ENCODE measurements at places on chromosomes 1 and 21.

- DNase-seq: peak; percentile 45
Measured at GRCh38 chr1:223714849-223715603, 2.7 kb downstream of the CAPN2 start.

- peak; percentile 96 for DNase-seq
Measured at GRCh38 chr1:205121660-205122488, at the start of gene RBBP5. Gene RBBP5 (minus strand): TSS chr1:205121978. CDS start chr1:205121873, 105 bp downstream.

- peak; percentile 66 for DNase-seq
Measured at GRCh38 chr1:84753516-84754385, 63.5 kb upstream of the SSX2IP start.

DNA sequence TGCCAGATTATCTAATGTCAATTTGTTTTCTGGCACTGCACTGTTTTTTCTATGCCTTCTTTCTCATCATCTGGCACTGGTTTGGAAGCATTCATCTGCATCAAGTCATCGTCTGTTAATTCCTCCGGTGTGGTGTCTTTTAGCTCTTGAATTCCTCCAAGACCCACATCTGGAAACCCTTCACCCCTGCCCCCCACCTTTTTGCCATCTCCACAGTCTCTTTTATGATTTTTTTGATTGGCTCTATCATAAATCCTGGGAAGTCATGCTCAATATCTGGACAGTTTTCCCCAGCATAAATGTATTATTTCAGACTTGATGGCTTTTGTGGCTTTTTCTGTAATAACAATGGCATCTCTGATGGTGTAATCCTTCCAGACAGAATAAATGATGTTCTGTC lies 10.4 kb upstream of the KCNK1 start:
- no peak for DNase-seq

DNA sequence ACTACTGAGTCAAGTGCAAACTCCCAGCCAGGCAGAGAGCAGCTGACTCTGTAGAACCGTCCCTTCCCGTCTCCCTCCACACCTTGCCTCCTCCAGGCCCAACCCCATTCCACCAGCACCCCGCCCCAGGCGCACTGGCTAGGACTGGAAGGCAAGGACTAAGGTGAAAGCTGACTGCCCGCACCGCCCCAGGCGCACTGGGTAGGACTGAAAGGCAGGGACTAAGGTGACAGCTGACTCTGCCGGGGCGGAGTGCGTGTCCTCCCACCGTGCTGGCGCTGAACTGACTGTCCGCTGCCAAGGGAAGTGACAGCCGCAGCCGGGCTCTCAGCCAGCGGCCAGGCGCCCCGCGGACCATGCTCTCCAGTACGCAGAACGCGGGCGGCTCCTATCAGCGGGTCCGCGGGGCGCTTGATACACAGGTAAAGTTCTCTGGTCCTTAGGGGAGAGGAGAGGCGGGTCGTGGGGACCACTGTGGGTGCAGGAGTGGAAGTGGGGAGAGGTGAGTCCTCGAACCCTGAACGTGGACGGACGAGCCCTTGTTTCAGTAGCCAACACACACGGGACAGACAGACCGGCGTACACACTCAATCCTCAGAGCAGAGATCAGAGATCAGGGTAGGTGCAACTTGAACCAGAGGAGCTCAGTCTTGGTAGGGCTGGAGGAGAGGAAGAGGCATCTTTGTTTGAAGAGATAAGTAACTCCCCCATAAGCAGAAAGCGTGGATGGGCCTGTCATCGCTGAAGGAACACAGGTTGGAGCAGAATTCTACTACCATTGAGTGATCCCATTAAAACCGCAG lies 58.0 kb downstream of the RBM11 start:
- DNase-seq: no peak

DNA sequence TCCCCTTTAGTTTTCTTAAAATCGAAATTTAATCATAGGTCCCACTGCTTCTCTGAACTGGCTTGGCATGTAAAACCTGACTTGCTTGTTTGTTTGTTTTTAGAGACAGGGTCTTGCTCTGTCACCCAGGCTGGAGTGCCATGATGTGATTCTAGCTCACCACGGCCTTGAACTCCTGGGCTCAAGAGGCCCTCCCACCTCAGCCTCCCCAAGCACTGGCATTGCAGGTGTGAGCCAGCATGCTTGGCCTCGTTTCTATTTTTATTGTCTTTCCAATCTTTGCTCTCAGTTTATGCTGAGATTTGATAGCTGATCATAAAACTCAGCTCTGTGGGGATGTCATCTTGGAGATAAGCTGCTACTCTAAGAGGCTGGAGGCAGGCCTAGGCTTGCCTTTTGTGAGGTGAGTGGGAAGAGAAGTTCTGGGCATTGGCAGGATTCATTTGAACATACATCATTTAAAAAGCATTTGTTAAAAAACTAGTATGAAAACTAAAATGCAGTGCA lies 51.5 kb upstream of the GCLM start:
- no peak for DNase-seq

GRCh38 chr1:180257028-180257386 lies 26.9 kb downstream of the LHX4 start:
- DNase-seq: no peak

- no peak for DNase-seq
Measured at GRCh38 chr1:111553196-111553595, 49.8 kb upstream of the ADORA3 start.

- no peak for DNase-seq
Measured at GRCh38 chr1:150516616-150517015, 1.1 kb downstream of the FALEC start.

- DNase-seq: no peak
Measured at GRCh38 chr1:11671544-11672286, 7.7 kb downstream of the FBXO6 start.

DNA sequence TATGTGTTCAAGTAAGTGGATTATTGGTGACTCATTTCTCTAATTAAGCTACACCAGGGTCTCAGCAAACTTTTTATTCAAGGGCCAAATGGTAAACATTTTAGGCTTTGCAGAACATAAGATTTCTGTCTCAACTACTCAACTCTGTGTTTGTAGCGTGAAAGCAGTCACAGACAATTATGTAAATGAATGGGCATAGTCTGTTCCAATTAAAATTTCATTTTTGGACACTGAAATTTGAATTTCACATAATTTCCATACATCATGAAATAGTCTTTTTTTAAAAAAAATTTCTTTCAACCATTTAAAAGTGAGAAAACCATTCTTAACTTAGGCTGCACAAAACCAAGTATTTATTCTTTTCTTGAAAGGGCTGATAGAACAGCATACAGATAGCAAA lies 50.1 kb downstream of the IL23R start:
- no peak for DNase-seq

- no peak for DNase-seq
Measured at GRCh38 chr1:53477651-53478501, 18.7 kb downstream of the DMRTB1 start.

Measured in CD4-positive, alpha-beta T cell treated with Interleukin-15 for 1 hour (primary cell).